ENCODE measurements at places on chromosomes 6 and 20.
A peak's percentile ranks its signal among the peaks of the same experiment; 100 is the strongest.

GRCh38 chr20:34703424-34704176, 544 bp upstream of the TP53INP2 start:
- DNase-seq: peak; percentile 32

GRCh38 chr6:131822119-131822518, 14.3 kb downstream of the ENPP1 start:
- DNase-seq: no peak

DNA sequence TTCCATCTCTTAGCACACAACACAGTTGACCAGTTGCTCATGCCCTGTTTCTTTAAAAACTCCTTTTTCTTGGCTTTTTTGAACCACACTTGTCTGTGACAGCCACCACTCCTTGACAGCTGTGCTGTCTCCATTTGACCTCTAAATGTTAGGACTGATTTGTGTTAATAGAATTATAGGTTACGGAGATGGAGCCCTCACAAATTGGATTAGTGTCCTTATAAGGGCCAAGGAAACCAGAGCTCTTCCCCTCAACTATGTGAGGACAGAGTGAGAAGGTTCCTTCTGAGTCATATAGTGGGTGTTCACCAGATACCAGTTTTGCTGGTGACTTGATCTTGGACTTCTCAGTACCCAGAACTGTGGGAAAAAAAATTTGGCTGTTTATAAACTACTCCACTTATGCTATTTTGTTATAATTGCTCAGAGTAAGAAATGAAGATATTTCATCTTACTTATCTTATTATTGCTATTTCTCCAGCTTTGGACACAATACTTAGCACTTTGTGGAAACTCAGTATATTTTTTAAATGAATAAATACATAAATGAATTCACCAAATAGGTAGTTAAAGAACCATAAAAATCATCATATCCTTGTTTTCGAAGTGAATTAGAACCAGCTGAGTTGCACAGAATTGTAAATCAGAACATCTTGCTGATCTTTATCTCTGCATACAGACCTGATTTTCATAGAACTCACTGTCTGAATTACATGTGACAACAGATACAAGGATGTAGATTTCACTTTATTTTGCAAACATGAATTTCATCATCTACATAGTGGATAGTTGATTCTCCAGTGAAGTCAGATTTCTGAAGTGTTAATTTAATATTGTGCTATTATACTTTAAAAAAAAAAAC, 598.5 kb upstream of the IRAK1BP1 start:
- no peak for DNase-seq

DNA sequence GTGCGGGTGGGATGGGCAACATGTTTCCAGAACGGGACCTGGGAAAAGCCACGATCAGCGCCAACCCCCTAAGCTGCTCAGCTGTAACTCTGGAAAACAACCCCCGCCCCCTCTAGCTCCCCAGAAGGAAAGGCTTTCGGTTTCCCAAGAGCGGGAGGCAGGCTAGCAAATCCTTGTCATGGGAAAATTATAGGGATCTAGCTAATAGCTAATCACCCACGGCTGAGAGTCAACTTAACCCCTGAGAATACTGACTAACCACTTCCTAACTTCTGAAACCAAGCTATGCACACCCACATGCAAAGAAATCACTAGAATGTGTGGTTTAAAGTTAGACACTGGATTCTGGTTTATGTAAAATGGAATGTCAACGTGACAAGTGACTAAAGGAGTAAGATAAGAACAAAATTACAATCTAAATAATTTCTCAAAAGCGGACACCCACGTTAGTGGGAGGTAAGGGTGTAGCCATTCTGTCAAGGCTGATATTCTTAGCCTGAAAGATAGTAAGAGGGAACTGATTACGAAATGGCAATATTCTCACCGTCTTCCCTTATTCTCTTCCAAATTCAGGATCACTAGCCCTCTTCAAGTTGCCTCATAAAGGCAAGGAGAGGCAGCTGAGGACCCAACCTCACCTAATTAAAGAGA, 20.1 kb downstream of the JAG1 start:
- DNase-seq: peak; percentile 93
